ENCODE measurements at places on chromosomes 3 and 15. TPM values are rescaled to one million over a fixed set of nuclear protein-coding genes. Genes with fewer than 3 reads are reported as not detected.

The COLQ gene
- polyA plus RNA-seq: 16.6 TPM

The AQP9 gene
- 2.8 TPM for polyA plus RNA-seq

The RETNLB gene
- polyA plus RNA-seq: not detected

The CASR gene
- polyA plus RNA-seq: not detected

The REC114 gene
- not detected for polyA plus RNA-seq

The PSMA4 gene
- 204 TPM for polyA plus RNA-seq

The LIPH gene
- polyA plus RNA-seq: 0.77 TPM

The TEX55 gene
- polyA plus RNA-seq: not detected

The FANCD2OS gene
- polyA plus RNA-seq: not detected

The GP9 gene
- polyA plus RNA-seq: not detected

The MCTP2 gene
- polyA plus RNA-seq: 0.88 TPM
